ENCODE measurements at places on chromosomes 6 and 20. TPM values are rescaled to one million over a fixed set of nuclear protein-coding genes. Genes with fewer than 3 reads are reported as not detected.

GRCh38 chr20:2822073-2822472 lies 5.9 kb downstream of the TMEM239 start:
- DNase-seq: no peak

DNA sequence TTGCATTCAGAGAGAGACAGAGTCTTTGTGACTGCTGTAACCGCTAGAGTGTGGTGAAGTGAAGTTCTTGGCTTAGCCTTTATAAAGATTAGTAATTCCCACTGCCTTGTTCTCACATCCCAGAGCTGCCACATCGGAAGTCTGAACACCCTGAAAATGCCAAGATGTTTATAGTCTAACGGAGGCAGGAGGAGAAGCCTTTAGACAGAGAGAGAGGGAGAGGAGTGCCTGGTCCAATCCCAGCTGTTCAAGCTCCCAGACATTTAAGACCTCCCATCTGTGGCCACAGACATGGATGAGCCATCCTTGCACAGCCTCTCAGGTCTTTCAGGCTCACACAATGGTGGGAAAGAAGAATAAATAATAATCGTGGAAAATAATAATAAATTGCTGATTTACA lies 1422.8 kb upstream of the EYS start:
- DNase-seq: no peak

DNA sequence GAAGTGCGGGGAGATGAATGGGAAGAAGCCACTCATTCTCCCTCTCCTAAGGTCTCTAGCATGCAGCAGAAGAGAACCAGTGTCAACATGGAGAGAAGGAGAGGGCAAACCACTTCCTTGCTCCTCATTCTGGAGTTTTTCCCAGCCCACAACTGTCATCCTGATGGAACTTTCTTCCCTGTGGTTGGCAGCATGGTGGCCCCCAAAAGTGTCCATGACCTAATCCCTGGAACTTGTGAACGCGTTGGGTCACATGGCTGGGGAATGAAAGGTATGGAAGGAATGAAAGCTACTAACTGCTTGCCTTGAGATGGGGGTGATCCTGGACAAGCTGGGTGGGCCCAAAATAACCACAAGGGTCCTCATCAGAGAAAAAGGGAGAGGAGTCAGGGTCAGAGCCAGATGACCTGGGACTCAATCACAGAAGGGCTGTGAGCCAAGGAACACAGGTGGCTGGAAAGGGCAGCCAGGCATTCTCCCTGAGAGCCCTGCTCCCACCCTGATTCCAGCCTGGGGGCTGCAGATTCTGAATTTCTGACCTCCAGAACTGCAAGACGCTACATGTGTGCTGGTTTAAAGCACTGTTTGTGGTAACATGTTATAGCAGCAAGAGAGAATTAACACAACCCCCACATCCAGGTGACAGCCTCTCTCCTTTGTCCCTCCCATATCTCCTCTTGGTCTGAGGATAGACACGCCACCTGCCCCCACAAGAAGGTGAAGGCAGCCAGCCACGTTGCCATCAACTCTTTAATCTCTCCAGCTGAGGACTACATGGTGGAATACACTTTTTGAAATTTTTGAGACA lies 63.2 kb downstream of the PYGB start:
- peak; percentile 20 for DNase-seq

- no peak for DNase-seq
Measured at GRCh38 chr6:83505356-83505755, 7.0 kb upstream of the PRSS35 start.

DNA sequence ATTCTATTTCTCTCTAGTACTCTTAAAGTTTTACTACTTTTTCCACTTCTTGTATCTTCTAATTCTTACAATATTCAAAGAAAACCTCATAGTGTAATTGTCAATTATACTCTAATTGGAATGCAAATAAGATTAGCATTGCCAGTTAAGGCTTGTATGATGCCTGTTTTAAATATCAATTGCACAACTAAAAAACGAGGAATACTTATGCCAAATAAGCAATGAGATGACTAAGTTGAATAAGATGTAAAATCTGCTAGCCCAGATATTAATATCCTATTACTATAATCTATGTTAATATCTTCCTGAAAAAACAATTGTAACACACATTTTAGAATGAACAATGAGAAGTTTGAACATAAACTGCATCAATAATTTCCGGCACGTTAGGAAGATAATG lies 13.3 kb upstream of the AKAP7 start:
- DNase-seq: no peak

DNA sequence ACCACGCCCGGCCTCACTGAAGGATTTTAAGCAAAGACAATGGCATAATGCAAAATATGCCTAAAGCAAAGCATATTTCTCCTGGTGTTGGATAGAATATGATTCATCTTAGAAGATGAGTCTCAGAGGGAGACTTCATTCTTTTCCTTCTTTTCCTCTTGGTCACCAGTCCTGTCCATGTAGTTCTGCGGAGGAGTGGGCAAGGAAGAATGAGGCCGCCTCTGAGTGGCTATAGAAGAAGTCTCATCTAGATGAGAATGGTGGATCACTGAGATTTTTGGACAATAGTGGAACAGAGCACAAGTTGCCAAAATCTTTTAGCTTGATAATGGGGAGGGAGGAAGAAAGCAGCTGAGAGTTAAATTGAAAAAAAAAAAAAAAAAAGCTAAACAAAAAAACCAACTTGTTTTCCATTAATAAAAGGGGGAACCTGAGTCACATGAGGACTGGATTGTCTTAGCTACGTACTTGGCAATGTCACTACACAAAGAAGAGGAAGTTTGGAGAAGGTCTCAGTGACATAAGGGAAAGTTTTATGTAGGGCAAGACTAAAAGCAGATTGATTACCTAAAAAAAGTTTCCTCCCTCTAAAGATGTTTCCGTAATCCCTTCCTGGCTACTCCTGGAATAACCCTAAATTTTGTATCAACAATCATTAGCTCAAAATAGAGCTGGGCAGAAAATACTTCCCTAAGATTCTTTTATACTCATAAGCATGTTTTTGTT lies 6.0 kb downstream of the CD83 start:
- no peak for DNase-seq

The PPP1R11 gene
- total RNA-seq: 56.1 TPM

The NTSR1 gene
- not detected for total RNA-seq

The HLA-DMB gene
- 27.1 TPM for total RNA-seq

Data from stomach (tissue), 19 donors.